Cerebellum (tissue), 4 donors: ENCODE measurements at places on chromosomes 2 and 18. TPM values are rescaled to one million over a fixed set of nuclear protein-coding genes. Genes with fewer than 3 reads are reported as not detected.

The RAB17 gene
- 0.36 TPM for total RNA-seq

The ACMSD gene
- not detected for total RNA-seq

The CYP26B1 gene
- 47.5 TPM for total RNA-seq

The FAM237A gene
- not detected for total RNA-seq

The GPR35 gene
- 2.4 TPM for total RNA-seq

The BCL11A gene
- total RNA-seq = 128 TPM

The SPP2 gene
- not detected for total RNA-seq
